ENCODE measurements at places on chromosomes 7 and 10.

GRCh38 chr10:3672220-3672619, 112.8 kb downstream of the KLF6 start:
- no peak for DNase-seq

GRCh38 chr7:2357571-2357970, 2.9 kb downstream of the EIF3B start:
- DNase-seq: no peak

- DNase-seq: no peak
Measured at GRCh38 chr7:128791972-128792327, 182 bp downstream of the CCDC136 start.

DNA sequence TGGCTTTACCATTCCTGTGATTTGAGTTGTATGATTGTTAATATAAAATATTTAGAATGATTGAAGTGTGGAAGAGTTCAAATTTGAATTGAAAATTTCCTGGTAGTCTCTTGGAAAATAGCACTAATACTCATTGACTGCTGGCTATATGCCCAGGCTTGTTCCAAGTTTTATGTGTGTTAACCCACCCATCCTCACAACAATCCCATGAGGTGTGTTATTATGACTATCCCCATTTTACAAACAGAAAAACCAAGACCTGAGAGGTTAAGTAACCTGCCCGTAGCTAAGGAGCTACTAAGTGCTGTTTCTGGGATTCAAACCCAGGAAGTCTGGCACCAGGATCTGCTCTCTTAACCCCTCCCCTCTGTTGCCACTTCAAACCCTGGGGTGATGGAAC, 213.9 kb downstream of the CREB5 start:
- no peak for DNase-seq

GRCh38 chr10:85557077-85557476, 809.5 kb downstream of the GRID1 start:
- no peak for DNase-seq

- DNase-seq: no peak
Measured at GRCh38 chr10:28788762-28789161, 111.4 kb downstream of the BAMBI start.

DNA sequence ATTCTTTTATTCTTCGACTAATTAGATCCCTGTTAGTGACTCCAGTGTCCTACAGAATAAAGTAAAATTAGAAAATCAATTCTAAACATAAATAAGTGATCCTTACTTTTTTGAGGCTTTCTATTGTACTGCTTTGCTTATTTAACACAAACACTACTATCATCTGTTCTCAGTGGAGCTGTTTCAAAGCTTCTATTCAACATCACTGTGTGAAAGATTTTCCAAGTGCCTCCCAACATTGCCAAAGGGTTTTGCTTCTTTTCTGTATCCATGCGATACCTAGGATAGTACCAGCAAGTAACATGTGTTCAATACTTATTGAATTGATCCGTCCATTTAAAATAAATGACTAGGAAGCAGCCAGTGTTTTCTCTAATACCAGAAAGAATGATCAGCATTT, 125.7 kb downstream of the ARHGAP21 start:
- DNase-seq: no peak

- no peak for DNase-seq
Measured at GRCh38 chr10:102596506-102596971, 47.7 kb upstream of the TRIM8 start.

GRCh38 chr10:92692080-92692671, 2.4 kb downstream of the HHEX start:
- no peak for DNase-seq

- no peak for DNase-seq
Measured at GRCh38 chr10:119431034-119431772, 111.3 kb downstream of the RGS10 start.

GRCh38 chr7:116515584-116515983, 9.3 kb upstream of the CAV1 start:
- no peak for DNase-seq

DNA sequence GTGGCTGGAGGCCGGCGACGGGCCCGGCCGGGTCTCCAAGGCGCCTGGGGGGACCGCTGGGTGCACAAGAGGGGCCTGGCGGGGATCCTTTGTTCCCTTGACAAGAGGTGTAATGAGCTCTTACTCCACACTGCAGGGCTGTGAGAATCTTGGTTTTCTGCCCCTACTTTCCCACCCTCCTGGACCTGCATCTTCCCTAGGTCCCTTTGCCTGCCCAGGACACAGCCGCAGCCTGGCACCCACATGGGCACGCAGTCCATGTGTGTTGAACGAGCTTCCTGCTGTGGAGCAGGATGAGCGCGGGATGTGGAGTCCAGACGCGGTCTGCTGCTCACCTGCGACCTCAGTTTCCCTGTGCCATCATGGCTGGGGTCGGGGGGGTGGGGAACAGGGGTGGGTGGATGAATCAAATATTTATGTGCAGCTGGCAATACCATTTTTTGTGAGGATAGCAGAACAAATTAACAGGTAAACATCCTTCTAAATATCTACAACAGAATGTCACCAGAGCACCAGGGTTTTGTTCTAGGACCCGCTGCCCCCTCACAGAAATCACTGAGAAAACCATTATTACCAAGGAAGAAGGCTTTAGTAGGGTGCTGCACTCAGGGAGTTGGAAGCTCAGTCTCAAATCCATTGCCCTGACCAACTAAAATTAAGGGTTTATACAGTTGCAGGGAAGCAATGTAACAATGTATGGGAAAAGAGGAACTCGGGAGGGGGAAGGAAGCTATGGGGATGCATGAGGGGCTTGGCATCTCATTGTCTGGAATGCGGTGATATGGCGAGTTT, 474 bp upstream of the NSMCE4A start:
- no peak for DNase-seq

- DNase-seq: no peak
Measured at GRCh38 chr7:24508316-24508715, 64.9 kb upstream of the PALS2 start.

- no peak for DNase-seq
Measured at GRCh38 chr10:80709866-80710265, 172.2 kb downstream of the SH2D4B start.

DNA sequence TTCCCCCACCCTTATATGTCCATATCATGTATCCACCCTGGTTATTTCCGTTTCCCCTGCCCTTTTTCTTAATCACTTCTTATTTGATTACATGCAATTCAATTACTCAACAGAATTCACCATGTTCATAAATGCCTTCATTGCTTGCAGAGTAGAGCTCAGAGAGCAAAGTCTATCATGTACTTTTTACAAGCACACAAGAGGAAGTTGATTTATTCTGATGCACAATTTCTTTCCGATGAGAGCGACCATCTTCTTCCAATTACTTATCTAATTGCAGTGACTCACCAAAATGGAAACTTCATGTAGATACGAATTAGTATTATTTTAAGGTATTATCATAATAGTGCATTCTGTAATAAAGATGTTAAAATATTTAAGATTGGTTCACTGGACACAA, 430.5 kb upstream of the KLF6 start:
- DNase-seq: no peak

DNA sequence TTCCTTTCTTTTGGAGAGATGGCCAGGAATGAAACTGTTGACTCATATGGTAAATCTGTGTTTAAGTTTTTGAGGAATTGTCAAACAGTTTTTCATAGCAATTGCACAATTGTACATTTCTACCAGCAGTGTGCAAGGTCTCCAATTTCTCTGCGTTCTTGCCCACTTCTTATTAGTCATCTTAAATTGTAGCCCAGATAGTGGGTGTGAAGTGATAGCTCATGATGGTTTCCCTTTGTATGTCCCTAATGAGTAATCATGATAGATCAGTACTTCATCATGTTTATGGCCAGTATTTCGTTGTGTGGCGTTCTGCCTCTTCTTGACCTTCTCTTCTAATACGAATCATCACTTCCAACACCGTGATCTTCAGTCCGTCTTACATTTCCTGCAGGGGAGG, 136.3 kb downstream of the DOCK1 start:
- no peak for DNase-seq

DNA sequence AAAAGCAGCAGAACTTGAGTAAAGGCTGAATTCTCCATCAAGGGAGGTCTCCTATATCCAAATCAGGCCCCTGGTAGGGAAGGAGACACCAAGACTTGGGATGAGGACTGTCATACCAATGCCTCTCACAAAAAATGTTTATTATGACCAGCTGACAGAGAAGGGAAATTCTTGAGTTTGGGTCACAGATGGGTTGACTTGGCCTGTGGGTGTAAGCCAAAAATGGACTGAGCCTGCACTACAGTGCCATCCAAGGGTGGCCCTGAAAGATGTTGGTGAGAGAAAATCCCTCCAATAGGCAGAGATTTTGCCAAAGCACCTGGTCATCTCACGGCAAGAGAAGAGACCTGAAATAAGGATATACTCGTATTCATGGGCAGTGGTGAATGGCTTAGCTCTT, 27.0 kb upstream of the PPIF start:
- no peak for DNase-seq

GRCh38 chr7:106485031-106485551, 175.9 kb downstream of the CCDC71L start:
- no peak for DNase-seq

GRCh38 chr10:132142396-132143161, 44.2 kb upstream of the DPYSL4 start:
- no peak for DNase-seq

GRCh38 chr7:21269021-21269420, 158.9 kb upstream of the SP4 start:
- no peak for DNase-seq

GRCh38 chr10:35523670-35524225, 81.4 kb upstream of the GJD4 start:
- no peak for DNase-seq

DNA sequence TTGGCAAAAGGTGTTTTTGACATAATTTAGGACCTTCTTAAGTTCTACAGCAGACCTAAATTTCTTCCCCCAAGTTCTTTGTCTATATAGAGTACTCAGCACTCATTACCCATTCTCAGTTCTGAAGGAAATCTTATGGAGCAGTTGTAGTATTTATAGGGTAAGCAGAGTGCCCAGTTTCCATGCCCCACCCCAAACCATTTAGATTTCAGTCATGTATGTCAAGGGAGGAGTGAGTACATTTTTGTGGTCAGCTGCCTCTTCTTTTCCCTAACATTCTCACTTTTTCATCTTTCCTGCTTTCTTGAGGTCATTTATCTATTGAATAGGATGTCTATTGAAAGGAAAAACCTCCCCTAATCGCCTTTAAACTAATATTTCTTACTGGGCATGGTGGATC, 83.3 kb downstream of the KAT6B start:
- DNase-seq: no peak

DNA sequence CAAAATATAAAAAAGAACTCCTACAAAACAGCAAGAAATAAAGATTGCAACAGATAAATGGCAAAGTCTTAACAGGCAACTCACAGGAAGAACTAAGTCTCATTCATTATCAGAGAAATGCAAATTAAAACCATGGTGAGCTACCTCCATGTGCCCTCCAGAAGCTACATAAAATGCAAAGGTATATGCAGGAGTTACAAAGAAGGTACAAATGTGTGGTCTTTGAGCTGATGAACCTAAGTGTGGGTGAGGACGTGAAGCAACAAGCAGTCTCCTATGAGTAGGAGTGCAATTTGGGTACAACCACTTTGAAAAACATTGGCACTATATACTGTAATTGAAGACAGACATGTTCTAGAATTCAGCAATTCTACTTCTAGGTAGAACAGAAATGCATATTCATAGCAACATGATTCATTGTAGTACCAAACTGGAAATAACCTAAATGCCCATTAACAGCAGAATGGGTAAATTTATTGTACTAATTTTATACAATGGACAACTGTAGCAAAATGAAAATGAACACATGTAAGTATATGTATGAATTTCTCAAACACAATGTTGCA, 61.6 kb upstream of the KCNMA1 start:
- no peak for DNase-seq

- DNase-seq: no peak
Measured at GRCh38 chr10:33559105-33559504, 224.6 kb upstream of the NRP1 start.

DNA sequence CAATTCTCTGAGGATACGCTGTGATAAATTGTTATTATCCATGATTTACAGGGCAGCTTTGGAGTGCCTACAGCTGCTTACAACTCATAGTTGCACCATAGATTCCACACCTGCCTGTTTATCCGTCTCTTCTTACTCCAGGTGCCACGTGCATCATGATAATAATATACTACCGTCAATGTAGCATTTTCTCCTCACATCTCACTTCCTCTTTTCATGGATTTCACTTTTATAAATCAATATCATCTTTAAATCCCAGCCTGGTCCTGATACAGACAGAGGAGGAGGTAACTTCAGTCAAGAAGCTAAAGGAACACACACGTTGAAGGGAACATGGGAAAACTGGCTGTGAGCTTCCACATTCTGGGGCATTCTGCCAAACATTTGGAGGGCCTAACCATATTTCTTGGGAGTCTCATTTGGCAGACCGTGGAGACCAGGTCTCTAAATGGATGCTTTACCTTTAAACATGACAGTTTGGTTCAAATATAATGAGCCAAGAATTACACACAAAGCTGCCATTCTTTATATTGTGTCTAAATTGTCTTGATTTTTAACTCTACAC, 2.4 kb downstream of the CH25H start:
- no peak for DNase-seq

DNA sequence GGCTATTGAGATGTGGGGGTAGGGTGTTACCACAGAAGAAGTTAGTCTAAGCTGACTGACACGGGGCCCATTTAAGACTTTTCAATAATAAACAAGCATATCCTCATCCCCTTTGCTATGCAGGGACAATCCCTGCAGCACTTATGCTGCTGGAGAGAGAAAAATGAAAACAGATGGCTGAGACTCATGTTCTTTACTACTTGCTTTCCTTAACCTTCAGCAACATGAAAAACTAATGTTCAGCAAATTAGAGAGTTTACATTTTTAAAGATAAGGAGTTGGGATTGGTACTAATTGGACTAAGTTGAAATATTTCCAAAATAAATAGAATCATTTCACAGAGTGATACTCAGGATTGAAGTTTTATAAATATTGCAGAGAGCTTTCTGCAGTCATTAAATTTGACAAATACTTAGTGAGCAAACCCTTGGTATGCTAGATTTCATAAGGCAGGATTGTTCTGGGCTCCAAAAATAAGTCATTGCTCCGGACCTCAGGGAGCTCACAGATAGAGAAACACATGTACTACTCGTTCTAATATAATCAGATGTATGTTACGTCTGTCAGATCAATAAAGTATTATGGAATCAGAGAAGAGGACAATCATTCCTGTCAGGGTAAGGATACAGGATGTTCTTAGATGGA, 147.1 kb upstream of the LRRN3 start:
- DNase-seq: no peak

- no peak for DNase-seq
Measured at GRCh38 chr10:119495545-119495944, 47.0 kb downstream of the RGS10 start.

Data from NCI-H2107 (cell line).